Stimulated activated effector memory CD8-positive, alpha-beta T cell treated with anti-CD3 and anti-CD28 coated beads, Interleukin-12 subunit alpha, Interleukin-12 subunit beta, amount 100 ng/mL, for 72 hours (primary cell): ENCODE measurements at places on chromosomes 1 and 21.

DNA sequence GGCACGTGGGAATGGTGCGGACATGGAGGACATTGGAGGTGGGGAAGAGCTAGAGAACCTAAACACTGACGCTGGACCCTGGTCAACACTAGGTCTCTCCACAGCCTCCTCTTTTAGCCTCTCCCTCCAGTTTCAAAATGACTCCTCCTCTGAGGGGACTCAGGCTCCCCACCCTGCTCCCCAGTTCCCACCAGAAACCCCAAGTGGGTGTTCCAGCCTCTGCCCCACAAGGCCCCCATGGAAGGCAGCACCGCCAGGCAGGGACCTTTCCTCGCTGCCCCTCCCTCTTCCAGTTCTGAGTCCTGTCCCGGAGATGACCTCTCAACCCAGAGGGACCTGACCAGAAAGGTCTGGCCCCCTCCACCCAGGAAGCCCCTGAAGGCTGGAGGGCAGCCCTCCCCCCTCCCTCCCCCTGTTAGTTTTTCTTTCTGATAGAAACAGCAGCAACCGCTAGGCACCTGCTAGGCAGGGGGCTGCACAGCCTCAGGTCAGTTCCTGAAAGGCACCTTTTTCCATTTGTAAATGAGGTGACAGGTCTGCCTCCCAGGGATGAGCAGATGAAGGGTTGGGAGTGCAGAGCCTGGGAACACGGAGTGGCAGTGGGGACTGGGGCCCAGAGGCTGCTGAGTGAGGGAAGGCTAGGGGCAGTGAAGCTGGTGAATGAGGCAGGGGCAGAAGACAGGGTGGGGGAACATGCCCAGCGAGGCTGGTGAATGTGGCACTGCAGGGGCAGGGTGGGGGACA, 9.3 kb upstream of the ITGB2 start:
- DNase-seq, result no peak

DNA sequence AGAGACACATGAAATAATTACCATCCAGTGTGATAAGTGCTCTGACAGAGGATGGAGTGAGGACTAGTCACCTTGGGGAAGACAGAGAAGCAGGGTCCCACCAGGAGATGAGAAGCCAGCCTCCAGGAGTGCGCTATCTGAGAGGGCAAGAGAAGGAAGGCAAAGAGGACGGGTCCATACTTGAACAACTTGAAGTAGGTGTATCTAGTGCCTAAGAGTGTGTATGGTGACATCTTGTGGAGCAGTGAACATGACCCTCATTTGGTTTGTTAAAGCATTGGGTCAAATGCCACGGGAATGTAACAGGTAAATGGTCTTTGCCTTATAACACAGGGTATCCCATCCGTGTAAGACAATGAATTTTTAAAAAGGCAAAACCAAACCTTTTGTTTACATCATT, 39.8 kb downstream of the MRPL39 start:
- DNase-seq, result no peak

DNA sequence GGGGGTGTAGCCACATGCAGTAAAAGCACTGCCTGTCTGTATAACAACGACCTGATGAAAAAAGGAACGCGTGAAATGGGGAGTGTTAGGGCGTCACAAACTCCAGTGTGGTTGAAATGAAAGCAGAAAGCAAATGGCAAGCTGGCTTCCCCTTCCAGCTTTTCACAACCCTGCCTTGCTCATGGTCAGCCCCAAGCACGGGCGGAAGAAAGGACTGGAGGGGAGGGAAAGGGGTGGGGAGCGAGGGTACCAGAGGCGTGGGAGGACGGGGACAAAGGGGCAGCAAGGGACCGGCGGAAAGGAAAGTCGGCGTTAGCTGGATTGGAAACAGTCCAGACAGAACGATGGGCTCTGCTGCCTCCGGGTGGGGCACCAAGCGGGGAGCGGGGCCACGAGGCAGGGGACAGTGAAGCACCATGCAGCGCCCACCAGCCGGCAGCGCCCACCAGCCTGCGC, 9.6 kb downstream of the VPS26C start:
- peak; percentile 71 for DNase-seq

- no peak for DNase-seq
Observed at GRCh38 chr1:246040200-246040890, 466.7 kb downstream of the SMYD3 start.

DNA sequence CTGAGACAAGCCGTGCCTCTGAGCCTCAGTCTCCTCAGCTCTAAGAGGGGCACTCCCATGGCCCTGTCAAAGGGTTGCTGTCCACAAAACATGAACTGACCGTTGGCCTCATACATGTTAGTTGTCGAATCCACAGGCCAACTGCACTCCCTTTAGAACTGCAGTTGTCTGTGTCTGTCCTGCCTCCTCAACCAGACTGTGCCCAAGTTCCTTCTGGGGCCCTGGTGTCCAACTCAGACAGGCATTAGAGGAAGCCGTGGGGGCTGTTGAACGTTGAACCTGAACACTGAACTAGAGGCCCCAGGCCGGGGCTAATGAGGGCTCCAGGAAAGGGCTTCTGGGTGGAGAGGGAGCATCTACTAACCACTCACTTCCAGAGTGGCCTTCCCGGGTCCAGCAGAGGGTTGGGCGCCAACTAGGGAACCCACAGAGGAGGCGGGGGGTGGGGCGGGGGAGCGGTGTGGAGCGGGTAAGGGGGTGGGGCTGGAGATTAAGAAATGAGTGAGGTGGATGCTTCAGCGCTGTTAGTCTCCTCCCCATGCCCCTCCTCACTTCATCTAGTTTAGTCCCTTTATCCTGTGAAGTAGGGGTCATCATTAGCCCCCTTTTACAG, at the start of gene RAB42:
Gene RAB42 (plus strand): TSS at position 558 of the 613 bp plus-strand sequence. CDS start 247 bp downstream, outside the sequence.
- DNase-seq, result no peak

DNA sequence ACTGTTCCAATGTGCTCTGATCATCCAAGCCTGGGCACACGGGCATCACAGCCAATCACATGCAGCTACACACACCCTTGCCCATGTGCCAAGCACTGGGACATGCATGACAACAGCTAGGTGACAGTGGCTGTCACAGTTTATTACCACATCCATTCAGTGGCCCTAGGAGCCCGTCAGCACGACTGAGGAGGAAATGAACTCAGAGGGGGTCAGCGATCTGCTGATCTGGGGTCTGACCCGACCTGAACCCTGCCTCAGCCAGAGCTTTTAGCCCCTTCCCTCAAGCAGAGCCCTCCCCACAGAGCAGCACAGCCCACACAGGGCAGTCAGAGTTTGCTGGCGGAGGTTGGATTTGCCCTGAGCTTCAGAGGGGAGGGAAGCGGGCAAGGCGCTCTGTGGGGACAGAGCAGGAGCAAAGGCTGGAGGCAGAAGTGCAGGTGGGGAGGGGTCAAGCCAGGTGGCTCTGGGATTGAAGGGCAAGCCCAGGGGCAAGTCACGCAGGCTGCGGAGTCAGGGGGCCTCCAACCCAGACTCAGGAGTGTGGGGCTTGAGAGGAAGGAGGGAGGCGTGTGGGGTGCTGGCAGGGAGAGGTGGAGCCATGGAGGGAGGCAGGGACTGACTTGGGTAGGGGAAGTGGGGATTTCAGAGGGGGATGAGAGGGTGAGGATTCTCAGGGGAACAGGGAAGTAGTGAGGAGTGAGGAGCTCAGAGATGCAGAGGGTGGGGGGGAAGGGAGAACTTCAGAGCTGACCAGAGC, 10.4 kb downstream of the SH3BGRL3 start:
- DNase-seq, result no peak

DNA sequence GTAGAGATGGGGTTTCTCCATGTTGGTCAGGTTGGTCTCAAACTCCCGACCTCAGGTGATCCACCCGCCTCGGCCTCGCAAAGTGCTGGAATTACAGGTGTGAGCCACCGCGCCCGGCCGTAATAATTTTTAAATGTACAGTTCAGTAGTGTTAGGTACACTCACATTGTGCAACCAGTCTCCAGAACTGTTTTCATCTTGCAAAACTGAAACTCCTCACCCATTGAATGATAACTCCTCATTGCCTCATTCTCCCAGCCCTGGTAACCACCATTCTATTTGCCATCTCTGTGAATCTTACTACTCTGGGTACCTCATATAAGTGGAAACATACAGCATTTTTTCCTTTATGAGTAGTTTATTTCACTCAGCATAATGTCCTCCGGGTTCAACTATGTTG, 3.4 kb downstream of the NLRP3 start:
- no peak for DNase-seq

- no peak for DNase-seq
Observed at GRCh38 chr1:22535399-22535798, 27.9 kb upstream of the EPHA8 start.
